ENCODE measurements at places on chromosomes 5 and 9.

DNA sequence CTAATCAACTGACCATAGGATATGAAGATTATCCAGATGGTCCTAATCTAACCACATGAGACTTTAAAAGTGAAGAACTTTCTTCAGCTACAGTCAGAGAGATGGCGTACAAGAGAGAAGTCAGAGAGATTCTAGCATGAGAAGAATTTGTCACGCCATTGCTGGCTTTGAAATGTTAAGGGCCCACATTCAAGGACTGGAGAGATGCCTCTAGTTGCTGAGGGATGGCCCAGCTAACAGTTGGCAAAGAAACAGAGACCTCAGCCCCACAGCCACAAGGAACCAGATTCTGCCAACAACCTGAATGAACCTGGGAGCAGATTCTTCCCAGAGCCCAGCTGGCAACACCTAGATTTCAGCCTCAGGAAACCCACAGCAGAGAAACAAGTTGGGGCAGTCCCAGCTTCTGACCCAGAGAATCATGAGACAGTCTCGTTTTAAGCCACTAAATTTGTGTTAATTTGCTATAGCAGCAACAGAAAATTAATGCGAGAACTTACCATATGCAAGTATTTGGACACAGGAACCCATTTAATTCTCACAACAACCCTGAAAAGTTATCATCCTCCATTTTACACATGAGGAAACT lies 132.0 kb downstream of the MLLT3 start:
- no peak for DNase-seq

- no peak for DNase-seq
Measured at GRCh38 chr9:84123648-84124406, 143.2 kb downstream of the RMI1 start.

GRCh38 chr9:95588724-95589588 lies 72.2 kb upstream of the PTCH1 start:
- no peak for DNase-seq

- no peak for DNase-seq
Measured at GRCh38 chr5:76947082-76947503, 5.8 kb upstream of the CRHBP start.

DNA sequence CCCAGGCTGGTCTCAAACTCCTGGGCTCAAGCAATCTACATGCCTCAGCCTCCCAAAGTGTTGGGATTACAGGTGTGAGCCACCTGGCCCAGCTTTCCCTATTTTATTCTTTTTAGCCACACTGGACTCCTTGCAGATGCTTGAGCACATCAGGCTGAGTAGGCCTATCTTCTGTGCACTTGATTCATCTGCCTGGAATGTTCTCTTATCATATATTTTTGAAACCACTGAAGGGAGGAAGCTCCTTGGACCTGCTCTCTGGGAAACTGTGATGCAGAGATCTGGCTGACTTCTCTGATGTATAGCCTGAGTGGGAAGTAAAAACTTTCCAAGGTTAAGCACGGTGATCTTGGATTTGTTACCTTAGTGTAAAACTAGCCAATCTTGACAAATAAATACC lies 6.5 kb upstream of the MAT2B start:
- DNase-seq, result no peak

DNA sequence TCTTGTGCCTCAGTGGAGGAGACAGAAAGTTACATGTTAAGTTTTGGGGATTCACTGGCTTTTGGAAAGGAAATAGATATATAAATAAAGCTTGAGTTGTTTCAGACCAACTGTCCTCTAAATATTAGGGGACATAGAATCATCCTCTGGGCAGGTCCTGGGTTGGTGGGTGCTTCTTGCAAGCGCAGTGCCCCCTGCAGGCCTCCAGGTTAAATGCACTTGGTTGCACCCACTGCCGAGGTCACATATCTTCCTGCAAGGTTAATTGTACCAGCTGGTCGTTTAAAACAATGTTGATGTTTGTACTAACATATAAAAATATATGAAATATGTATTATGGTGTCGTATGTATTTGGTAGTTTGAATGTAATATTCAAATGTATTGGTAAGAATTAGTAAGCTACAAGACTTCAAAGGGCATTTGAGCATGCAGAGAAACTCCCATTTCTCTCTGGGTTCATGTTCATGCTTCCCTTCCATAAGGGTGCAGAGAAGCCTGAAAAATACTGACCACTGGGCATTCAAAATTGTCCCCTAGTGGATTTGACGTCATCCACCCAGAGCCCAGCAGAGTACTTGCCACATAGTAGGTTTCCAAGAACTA lies 87.0 kb downstream of the ZNF618 start:
- peak; percentile 25 for DNase-seq

- DNase-seq, result no peak
Measured at GRCh38 chr9:121529237-121529987, 29.8 kb upstream of the GGTA1 start.

DNA sequence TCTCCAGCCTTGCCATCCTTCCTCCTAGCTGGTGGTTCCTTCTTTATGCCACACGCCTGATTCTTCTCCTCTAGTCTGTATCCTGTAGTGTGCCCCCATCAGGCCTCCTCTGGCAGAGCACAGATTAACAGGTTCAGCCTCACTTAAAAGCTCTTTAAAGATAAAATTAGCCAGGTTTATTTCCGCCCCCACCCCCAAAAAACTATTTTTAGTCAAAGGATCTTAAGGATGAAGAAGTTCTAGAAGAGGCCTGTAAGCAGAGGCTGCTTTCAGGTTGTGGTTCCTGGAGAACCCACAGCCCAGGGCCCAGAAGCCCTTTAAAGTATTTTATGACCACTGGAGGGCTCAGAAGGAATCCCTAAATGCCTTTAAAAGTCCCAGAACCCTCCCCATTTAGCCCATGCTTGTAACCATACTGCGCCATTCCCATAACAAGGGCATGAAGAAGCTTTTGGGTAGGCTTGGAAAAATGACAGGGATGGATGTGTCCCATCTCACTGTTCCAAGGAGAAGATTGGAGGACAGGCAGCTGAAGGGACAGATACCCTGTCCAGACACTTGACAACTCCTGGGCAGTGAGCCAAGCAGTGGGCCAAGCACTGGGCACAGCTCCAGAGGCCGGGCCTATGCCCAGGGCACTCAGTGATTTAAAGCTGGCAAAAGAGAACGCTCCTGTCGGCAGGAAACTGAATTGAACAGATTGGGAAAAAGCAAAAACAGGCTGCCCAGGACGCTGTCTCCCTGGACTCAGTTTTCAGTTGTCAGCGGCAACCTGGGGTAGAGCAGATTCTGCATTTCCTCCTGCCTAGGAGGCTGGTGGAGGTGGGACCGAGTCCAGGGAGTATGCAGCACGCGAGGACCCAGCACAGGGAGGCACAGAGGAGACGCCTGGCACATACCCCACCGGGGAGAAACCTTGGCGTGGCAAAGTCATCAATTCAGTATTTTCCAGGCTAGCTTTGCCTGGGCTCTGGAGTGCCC lies 106.3 kb upstream of the SSBP2 start:
- DNase-seq, result no peak

DNA sequence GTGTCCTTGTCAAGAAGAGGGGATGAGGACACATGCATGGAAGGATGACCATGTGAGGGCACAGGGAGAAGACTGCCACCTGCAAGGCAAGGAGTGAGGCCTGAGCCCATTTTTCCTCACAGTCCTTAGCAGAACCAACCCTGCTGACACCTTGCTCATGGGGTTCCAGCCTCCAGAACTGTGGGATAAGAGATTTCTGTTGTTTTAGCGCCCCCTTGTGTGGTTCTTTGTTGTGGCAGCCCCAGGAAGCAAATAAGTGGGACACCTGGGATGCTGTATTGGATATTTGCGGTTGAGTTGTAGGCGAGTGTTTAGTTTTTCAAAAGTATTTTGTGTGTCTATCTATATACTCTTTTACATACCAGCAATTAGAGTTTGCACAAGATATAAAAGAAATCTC lies 206.4 kb downstream of the NXNL2 start:
- DNase-seq, result no peak

GRCh38 chr5:138177941-138178515 lies 402 bp downstream of the BRD8 start:
- no peak for DNase-seq

GRCh38 chr5:95915999-95916686 lies 45.5 kb downstream of the ELL2 start:
- DNase-seq, result no peak

DNA sequence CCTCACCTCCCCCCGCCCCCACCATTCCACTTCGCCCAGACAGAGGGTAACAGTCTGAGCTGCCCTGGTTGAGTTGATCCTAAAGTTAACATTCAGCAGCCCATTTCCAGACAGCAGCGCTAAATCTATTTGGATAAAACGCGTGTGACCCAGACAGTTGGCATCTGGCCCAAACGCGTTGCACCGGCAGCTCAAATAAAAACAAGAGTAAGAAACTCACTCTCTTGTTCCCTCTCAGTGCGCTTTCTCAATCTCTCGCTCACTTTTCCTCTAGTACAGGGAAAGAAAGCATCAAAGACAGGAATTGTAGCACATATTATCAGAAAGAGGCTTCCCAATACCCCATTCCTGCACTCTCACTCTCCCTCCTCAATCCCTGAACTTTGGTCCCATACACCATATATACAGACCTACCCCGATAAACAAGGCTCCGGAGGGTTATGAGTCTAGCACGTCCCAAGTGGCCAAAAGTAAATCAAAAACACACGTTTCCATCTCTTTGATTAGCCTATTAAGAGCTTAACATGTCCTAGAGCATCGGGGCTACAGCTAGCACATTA lies 1.3 kb downstream of the ADAMTS6 start:
- peak; percentile 23 for DNase-seq

- DNase-seq, result no peak
Measured at GRCh38 chr5:99945478-99946442, 589.4 kb upstream of the FAM174A start.

DNA sequence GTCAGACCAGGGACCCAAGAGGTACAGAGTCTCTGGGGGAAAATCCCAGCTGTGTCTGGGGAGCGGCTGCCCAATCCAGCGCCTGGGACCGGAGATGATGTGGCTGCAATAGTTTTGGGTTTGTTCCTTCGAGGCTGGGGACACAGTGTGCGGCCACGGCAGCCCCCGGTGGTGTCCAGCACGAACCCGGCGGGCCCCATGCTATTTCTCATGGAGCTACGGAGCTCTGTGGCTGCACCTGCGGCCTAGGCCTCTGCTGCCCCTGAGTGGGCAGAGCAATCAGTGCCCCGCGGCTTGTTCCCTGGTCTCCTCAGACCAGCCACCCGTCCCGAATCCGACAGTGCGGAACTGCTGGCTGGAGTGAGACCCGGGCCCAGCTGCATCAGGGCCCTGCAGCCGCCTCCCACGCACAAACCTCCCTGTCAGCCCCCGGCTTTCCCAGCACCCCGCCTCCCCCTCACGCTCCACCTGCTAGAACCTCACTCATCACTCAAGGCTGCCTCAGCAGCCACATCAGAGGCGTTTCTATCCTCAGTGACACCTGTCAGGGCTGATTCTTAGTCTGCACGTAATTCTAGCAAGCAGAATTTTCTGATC lies 29.0 kb downstream of the SARDH start:
- DNase-seq, result peak; percentile 73

DNA sequence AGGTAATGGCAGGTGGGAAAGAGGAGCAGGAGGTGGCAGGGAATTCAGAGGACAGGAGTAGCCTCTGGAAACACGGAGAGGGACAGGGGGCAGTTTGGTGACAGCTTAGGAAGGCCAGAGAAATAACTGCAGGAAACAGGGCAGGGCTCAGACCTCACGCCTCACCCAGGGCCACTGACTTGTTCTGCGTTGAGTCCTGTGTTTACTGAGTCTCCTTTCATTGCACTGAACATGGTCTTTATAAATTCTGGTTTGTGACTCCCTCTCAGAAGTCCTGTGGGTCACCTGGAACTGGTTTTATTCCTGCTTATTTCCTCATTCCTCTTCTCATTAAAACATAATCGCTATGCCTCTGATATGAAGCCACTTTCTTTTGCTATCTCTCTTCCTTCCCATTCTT lies 55.2 kb upstream of the ZNF622 start:
- DNase-seq, result no peak

DNA sequence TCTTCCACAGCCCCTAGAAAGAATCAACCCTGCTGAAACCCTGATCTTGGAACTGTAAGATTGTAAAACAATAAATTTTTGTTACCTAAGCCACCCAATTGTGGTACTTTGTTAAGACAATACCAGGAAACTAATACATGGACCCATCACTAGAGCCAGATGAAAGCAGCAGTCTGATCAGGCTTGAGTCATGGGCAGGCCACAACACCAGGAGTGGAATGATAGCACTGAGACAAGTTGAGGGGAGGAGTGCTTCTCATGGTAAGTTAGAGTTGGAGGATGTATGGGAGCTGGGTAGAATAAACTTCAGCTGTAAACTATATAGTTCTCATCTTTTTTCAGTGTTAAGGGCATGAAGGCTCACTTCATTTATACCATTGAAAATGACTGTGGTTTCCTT lies 164.4 kb upstream of the OR13F1 start:
- no peak for DNase-seq

- DNase-seq, result no peak
Measured at GRCh38 chr9:8362250-8362649, 562.7 kb upstream of the DMAC1 start.

DNA sequence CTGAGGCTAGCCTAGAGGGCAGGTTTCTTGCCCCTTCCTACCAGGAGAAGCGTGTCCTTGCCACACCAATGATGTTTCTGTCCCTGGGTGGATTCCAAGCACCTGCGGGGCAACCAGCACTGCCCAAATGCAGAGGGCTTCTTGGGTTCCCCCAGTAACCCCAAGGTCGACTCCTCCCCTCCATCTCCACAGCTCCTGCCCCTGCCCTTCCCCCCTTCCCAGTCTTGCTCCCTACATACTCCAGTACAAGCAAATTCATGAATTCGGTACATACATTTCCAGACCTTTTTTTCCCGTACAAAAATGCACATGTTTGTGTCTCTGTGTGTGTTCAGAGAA lies 12.8 kb upstream of the JADE2 start:
- no peak for DNase-seq

- DNase-seq, result no peak
Measured at GRCh38 chr9:135000647-135001245, 83.0 kb upstream of the FCN1 start.

DNA sequence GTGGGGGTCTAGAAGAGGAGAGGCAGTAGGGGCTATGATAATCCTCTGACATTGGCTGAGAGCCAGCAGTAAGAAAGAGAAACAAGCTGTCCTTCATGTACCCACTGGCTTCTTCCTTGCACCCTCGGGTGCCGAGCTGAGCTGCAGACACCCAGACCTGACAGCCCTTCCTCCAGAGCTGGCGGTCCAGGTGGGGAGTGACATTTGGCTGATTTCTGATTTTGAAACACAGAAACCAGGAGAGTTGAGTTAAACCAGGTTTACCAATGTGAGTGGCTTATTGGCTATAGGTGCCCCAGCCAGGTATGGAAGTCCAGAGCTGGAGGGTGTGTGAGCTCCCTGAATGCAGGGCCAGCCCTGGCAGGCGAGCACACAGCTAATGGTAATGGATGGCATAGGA lies 59.2 kb downstream of the GADD45G start:
- DNase-seq, result no peak

- DNase-seq, result no peak
Measured at GRCh38 chr5:151382576-151382975, 35.2 kb upstream of the SLC36A2 start.

- DNase-seq, result no peak
Measured at GRCh38 chr9:494764-495163, 280.1 kb downstream of the DOCK8 start.

GRCh38 chr5:82635561-82636288 lies 357.6 kb upstream of the RPS23 start:
- DNase-seq, result no peak
